Activated CD8-positive, alpha-beta T cell treated with anti-CD3 and anti-CD28 coated beads, Interleukin-2, amount 10 ng/mL, durations not matched to agents 7 days and 5 days (primary cell): ENCODE measurements at places on chromosomes 1 and 21.
A peak's percentile ranks its signal among the peaks of the same experiment; 100 is the strongest.

GRCh38 chr1:202586018-202586821, 124.0 kb downstream of the SYT2 start:
- DNase-seq, result no peak

- no peak for DNase-seq
Observed at GRCh38 chr1:240591564-240591963, 20.4 kb downstream of the GREM2 start.

DNA sequence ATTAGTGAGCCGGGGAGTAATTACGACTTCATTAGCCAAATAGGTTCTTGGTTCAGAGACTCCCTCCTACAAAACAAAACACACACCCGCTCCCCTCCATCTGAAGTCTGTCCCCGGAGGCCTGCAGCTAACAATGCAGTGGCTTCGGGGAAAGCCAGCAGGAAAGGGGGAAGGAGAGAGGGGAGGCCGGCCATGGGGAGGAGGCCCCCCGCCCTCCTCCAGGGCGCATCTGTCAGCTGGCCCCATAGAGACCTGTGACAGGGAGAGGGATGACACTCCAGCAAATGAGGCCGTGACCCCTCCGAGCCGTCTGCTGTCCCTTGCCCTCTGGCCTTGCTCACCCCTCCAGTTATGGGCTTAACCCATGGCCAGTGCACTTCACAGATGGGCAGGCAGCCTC, 12.1 kb upstream of the CNTN2 start:
- no peak for DNase-seq

- no peak for DNase-seq
Observed at GRCh38 chr21:14890141-14890540, 174.7 kb downstream of the NRIP1 start.

GRCh38 chr1:150579945-150580642, 684 bp upstream of the MCL1 start:
- no peak for DNase-seq

DNA sequence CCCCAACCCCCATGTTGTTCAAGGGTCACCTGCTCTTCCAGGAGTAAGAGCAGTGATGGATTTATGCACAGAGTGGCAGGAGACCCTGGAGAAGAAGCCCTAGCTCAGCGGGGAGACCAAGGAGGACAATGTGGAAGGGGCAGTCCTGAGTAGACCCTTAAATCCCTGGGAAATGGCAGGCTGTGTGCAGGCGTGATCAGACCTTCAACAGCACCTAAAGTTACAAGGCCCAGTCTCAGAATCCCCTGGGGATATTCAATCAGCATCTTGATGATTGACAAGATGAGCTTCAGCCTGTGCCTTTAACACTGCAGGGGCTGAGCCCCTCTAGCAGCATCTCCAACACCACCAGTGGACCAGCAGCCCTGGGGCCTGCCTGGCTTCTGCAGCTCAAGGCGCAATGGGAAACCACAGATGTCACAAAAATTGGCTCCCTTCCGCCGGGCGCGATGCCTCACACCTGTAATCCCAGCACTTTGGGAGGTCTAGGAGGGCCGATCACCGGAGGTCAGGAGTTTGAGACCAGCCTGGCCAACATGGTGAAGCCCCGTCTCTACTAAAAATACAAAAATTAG, 60.4 kb downstream of the IRF2BP2 start:
- DNase-seq, result no peak

DNA sequence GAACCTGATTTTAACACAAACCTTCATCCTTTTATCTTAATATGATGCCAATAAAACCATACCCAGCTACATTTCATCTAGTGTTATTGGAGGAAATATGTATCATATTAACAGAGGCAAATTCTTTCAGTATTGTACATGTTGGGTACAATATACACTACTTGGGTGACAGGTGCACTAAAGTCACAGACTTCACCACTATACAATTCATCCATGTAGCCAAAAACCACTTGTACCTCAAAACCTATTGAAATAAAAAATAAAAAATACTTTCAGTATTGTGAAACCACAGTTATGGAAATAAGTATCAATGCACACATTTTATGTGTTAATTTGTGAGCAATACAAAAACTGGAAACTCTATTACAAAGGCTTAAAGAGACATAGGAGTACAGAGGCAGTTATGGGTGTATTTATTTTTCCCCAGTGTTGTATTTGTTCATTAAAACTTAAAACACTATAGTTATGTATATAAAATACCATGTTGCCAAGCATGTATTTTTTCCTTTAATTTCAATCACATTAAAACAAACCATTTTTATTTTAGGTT, 25.1 kb upstream of the GPR88 start:
- no peak for DNase-seq

- DNase-seq, result no peak
Observed at GRCh38 chr21:38460171-38460742, 38.0 kb downstream of the ERG start.

- no peak for DNase-seq
Observed at GRCh38 chr1:107979088-107979487, 14.1 kb upstream of the VAV3 start.

DNA sequence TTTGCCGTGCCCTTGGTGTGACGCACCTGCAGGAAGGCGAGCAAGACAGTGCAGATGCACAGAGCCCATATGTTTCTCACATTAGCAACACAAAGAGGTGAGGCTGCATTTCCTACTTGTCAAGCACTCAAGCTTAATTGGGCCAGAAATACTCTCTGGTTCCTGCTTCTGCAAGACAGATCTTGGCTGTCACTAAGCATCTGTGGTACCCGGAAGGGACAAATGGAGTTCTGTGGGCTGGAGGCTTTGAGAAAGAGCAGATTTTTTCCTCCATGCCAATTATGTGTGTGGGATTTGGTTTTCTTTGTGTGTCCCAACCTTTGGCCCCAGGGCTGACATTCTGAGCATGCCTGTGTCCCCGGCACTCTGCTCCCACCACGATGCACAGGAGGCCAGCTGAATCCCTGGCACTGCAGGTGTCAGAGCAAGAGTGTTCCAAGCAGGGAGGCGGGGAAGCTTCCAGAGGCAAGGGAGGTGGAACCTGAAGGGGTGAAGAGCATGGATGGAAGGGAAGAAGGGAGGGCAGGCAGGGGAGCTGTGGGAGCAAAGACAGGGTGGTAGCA, 52.0 kb upstream of the STUM start:
- peak; percentile 13 for DNase-seq

- DNase-seq, result no peak
Observed at GRCh38 chr1:209526137-209526536, 57.4 kb upstream of the CAMK1G start.

DNA sequence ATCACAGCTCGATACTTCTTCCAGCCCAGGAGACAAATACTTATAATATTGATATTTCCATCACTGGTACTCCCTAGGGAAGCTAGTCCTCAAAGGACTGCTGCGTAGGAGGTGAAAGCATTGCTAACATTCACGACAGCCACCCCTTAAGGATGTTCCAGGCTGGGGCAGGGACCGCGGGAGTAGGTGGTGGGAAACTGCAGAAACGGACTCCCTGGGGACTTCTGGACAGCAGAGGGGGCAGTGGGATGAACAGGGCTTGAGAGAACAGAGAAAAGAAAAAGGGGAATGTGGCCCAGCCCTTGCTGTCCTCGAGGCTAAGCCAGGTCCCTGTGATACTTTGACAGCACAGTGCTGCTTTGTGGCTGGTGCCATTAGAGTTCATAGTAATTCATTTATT, 108.0 kb downstream of the HMGB4 start:
- DNase-seq, result no peak

DNA sequence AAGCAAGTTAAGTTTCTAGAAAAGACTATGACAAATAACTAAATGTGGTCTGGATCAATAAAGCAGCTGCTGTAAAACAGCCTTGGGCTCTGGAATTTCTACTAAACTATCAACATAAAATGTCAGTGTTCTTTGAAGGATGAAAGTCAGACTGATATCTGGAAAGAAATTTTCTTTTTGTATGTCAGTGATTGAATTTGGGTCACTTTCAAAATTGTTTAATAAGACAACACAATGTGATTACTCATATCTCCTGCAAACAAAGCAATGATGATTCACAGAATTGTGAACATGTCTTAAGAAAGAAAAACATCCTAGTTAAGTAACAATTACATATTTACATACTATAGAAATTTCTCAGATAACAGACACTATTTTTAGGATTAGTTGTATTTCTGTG, 826.4 kb downstream of the PLA2G4A start:
- DNase-seq, result no peak

GRCh38 chr1:107480548-107481415, 339.9 kb downstream of the NTNG1 start:
- no peak for DNase-seq

DNA sequence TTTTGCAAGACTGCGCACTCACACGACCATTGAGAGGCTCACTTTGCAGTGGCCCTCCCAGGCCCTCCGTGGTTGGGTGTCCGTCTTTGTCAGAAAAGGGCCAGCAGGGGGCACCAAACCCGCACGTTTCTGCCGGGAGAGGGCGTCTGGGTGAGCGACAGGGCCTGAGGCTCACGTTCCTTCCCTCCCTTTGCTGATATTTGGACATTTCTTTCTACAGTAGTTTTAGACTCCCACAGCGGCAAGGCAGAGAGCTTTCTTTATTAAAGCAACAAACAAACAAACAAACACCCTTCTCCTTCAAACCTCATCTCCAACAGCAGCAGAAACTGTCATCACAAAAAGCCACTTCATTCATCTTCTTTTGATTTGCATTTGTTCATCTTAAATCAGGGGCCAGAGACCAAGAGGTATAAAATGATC, 79.2 kb upstream of the WDR26 start:
- peak; percentile 91 for DNase-seq

DNA sequence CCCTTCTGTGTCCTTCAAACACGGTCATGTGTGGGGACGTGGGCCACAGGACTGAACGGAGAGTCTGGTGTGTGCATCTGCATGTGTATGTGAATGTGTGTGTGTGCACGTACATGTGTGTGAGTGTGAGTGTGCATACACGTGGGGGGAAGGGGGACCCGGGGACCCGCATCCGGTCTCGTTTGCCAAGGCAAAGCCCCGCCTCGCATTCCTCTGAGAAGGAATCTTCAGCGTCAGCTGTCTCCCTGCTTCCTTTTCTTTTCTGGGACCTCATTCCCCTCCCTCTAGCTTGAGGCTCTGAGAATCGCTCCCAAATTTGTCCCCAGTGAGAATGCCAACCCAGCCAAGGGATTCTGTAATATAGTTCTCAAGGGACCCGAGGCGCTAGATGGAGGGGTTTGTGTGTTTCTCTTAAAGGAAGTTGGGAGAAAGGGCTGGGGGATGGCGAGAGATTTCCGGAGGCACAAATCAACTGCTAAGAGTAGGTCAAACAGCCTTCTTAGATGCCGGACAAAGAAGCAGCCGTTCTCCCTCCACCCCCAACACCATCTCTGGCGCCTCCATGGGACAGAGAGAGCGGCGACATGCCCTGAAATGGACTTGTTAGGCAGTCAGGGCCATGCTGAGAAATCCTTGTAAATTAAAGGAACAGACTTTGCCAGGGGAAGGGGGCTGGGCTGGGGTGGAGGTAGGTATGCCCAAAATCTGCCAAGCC, 6.6 kb downstream of the IFFO2 start:
- peak; percentile 41 for DNase-seq

- DNase-seq, result no peak
Observed at GRCh38 chr1:229325853-229326487, 16.9 kb downstream of the CCSAP start.

GRCh38 chr1:213127074-213127473, 76.0 kb downstream of the RPS6KC1 start:
- no peak for DNase-seq

GRCh38 chr1:93111561-93111960, 32.5 kb downstream of the MTF2 start:
- DNase-seq, result no peak

GRCh38 chr1:116159611-116160010, 48.4 kb downstream of the MAB21L3 start:
- DNase-seq, result no peak

DNA sequence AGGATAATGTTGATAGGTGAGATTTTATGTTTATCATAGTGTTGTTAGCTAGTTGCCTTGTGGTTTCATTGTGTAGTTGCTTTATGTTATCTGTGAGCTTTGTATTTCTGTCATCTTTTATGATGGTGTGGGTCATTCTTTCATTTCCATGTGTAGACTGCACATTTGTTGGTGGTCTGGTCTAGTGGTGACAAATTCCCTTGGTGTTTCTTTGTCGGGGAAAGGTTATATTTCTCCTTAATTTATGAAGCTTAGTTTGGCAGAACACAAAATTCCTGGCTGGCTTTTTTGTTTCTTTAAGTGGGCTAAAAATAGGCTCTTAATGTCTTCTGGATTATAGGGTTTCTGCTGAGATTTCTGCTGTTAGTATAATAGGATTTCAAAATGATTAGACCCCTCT, 347.2 kb upstream of the ADAMTS5 start:
- DNase-seq, result no peak

- DNase-seq, result peak; percentile 69
Observed at GRCh38 chr1:153790966-153791647, 15.9 kb downstream of the SLC27A3 start.

GRCh38 chr1:11664336-11665065, 501 bp downstream of the FBXO6 start:
- DNase-seq, result peak; percentile 90

GRCh38 chr1:116345843-116346242, 27.2 kb upstream of the ATP1A1 start:
- DNase-seq, result peak; percentile 46

DNA sequence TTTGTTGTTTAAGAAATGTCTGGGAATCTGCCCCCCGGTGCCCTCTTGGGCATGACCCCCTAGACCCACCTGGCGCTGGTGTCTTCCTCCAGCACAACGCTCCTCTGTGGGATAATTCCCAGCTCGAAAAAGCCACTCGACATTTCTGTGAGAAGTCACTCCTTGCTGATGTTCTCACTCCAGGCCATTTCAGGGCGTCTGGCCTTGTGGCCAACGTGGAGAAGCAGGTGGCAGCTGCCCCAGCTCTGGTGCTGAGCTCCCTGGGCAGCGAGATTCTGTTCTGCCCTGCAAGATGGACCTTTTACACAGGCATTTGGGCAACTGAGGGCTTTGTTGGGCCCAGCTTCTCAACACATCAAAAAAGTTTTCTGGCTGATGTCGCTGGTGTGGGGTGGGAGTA, 147.7 kb upstream of the WNT4 start:
- no peak for DNase-seq

DNA sequence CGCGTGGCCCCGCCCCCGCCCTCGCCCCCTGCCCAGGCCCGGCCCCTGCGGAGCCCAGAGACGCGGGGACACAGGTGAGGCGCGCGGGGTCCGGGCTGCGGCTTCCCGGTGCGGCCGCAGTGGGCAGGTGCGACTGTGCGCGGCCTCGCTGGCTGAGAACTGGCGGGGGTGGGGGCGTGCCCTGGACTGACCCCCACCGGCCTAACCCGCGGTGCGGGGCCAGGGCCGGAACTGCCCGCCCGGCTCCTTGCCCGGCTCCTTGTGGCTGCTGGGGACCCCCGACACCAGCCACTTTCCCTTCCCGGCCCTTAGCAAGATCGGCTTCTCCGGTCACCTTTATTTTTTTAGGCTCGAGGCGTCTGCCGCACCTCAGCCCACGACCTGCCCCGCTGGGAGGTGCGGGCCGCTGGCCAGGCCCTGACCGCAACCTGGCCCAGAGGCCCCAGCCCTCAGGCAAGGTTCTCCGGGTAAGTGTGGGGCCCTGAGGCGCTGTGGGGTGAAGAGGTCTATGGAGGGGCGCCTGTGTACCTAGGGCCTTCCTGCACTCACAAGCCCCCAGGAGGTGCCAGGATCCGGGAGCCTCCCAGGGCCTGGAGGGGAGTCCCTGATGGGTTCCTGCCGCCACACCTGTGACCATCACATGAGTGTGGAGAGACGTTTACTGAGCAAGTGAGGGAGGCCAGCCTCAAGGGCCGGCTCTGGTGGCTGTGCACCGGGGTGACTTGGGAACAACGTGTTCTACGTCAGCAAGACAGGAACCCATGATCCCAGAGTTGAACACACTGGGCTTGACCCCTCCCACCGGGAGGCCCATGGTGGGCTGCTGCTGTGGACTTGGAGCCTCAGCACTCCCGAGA, at the start of gene SMIM1:
Gene SMIM1, plus strand, starts transcription at position 35 of the 857 bp plus-strand sequence. CDS start 2,625 bp downstream, outside the sequence.
- no peak for DNase-seq
